Stimulated activated CD4-positive, alpha-beta T cell treated with anti-CD3 and anti-CD28 coated beads, Interleukin-15, amount 100 ng/mL, for 1 hour (primary cell): ENCODE measurements at places on chromosomes 7 and 10.

DNA sequence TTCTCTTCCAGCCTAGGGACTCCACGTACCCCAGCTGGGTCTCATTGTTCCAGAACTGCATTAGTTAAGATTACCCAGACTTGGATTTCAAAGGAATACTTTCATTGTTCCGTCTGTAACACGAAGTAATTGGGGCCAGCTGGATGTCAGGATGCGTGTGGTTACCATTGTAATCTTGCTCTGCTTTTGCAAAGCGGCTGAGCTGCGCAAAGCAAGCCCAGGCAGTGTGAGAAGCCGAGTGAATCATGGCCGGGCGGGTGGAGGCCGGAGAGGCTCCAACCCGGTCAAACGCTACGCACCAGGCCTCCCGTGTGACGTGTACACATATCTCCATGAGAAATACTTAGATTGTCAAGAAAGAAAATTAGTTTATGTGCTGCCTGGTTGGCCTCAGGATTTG is 21.0 kb downstream of the LRRC17 start:
- no peak for DNase-seq

DNA sequence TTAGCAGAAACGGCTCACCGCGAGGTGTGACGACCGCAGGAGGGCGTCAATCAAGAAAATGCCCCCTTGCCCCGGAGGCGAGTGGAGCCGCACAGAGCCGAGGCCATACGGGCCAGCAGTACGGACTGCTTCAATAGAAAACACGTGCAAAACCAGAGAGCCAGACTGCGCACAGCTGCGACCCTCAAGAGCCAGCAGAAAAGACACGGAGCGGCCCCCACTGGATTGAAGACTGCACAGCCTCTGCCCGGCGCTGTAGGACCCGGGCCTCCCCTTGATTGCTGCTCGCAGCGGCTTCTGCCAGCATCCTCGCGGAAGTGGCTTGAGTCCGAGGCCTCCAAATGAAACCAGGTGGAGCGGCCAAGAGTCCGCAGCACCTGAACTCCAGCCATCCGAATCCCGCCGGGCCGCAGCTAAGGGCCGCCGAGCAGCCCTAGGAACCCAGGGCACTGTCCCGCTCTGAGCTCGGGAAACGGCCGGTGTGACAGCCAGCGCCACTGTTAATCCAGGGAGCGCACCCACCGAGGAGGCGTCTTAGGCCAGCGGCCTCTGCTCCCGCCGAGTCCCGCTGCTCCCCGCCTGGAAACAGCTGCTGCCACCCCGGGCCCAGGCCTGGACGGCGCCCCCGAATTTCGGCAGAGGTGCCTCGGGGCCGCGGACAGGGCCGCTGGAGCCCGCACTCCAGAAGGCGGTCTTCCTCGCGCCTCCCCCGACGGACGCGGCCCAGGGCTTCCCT is 660 bp upstream of the HHEX start:
- DNase-seq = no peak

GRCh38 chr7:117020591-117020973 is 67.3 kb downstream of the ST7 start:
- DNase-seq = no peak

- DNase-seq = no peak
These were observed 84.5 kb upstream of the FAM20C start for GRCh38 chr7:107907-108306.

DNA sequence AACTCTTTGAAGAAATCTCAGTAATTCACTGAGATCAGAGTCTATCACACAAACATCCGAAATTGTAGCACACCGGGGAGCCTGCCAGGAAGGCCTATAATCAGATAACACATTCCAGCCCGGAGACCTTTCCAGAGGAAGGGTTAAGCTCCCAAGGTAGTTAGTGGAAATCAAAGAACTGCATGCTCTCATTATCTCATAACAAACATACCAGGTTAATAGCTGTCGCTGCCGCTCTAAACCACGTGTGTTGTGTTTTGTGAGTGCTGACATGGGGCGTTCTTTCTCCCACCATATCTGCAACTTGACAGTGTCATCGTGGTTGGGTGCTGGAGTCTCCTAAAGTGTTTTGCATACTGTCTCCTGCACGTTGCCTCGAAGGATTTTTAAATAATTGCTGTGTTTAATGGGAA is 120.7 kb upstream of the CARD11 start:
- DNase-seq = no peak

- no peak for DNase-seq
These were observed 120.0 kb downstream of the CALN1 start for GRCh38 chr7:72292118-72292517.
